ENCODE measurements at places on chromosomes 13 and 19.

- DNase-seq, result no peak
These were observed 67.3 kb downstream of the ERICH6B start for GRCh38 chr13:45548281-45548680.

- peak; percentile 5 for DNase-seq
These were observed 110.3 kb downstream of the NHLRC3 start for GRCh38 chr13:39148513-39148961.

GRCh38 chr13:112056284-112056727 lies 10.6 kb upstream of the SOX1 start:
- DNase-seq, result no peak

GRCh38 chr13:113319371-113319770 lies 22.3 kb downstream of the LAMP1 start:
- DNase-seq, result no peak

DNA sequence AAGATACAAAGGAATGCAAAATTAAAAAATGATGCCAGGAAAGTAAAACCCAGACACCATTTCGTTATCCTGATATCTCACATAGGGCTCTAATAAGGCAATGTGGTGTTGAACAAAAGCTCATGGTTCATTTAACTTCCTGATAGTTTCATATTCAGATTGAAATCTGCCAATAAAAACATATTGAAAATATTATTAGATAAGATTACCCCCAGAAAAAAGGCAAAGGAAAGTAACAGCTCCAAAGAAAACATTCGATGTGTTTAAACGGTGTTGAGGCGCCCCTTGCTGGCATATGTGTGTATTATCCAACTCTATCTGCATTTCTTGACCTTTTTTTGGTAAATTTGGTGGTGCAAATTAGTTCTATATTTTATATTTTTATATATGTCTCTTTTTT lies 75.9 kb downstream of the ESD start:
- peak; percentile 33 for DNase-seq

DNA sequence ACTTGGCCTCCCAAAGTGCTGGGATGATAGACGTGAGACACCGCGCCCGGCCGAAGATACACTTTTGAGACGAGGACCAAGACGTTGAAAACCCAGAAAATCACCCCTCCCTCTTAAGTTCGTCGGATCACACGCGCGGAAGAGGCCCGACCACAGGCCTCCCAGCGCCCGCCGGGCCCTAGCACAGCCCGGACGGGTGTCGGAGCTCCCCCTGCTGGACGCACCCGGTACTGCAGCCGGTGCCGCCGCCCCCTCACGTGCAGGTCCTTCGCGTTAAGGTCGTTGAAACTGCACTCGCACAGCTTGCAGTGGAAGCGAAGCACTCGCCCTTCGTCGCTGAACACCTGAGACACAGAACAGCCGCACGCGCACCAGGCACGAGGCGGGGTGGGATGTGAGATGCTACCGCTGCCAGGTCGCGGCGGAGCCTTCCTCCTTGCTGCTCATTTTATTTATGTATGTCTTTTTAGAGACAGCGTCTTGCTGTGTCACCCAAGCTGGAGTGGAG lies 35.7 kb upstream of the MATK start:
- peak; percentile 92 for DNase-seq

DNA sequence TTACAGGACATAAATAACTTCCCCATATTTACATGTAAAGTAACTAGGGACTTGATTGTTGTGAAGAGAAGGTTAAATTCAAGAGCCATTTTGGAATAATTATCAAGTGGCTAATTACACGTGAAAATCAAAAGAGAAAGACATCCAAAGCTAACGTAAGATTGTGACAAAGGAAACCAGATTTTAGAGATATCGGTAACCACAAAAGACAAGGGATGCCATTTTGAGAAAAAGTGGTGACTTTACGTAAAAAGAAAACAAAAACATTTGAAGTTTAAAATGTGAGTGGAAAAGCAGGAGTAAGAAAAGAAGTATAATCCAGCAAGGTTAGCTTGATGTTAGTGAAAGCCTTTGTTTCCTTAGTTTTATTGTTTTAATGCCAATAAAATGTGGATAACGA lies 10.9 kb upstream of the VWA8 start:
- DNase-seq, result no peak

DNA sequence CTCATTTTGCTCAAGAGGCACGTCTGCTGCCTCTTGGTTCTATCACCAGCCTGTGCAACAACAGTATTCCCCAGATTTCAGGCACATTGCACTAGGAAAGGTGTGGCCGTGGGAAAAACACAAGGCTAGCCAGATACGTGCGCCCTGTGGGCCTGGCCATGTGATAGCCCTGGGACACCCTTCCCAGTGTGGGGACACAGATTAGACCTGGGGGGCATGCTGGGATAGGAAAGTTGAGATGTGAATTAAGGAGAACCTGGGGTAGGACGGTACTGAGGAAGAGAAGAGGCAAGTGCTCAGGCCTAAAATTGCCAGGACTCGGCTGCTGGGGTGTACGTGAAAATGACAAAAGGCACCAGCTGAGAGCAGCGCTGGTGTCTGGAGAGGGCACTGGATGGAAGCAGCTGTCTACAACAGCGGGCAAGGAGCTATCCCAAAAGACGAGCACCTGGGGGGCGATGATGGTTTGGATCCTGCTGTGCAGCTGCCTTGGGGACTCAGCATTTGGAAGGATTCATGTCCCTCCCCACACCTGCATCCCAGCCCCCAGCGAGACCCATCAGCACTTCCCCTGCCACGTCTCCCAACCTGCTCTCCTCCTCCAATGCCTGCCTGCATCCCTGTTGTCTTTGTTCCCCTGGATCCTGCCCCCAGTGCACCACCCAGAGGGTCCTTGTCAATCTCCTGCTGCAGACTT lies 54.3 kb downstream of the GGACT start:
- DNase-seq, result no peak

GRCh38 chr13:94145966-94146365 lies 333.5 kb downstream of the DCT start:
- DNase-seq, result no peak

GRCh38 chr19:55257461-55258420 lies 1.1 kb downstream of the PPP6R1 start:
- DNase-seq, result peak; percentile 37

GRCh38 chr13:86900906-86901305 lies 770.3 kb upstream of the SLITRK5 start:
- no peak for DNase-seq

- no peak for DNase-seq
These were observed 917 bp downstream of the FBXW9 start for GRCh38 chr19:12695514-12695913.

GRCh38 chr13:35157143-35157755 lies 215.2 kb downstream of the NBEA start:
- no peak for DNase-seq

- no peak for DNase-seq
These were observed 665.6 kb downstream of the SLITRK1 start for GRCh38 chr13:83216479-83217245.

DNA sequence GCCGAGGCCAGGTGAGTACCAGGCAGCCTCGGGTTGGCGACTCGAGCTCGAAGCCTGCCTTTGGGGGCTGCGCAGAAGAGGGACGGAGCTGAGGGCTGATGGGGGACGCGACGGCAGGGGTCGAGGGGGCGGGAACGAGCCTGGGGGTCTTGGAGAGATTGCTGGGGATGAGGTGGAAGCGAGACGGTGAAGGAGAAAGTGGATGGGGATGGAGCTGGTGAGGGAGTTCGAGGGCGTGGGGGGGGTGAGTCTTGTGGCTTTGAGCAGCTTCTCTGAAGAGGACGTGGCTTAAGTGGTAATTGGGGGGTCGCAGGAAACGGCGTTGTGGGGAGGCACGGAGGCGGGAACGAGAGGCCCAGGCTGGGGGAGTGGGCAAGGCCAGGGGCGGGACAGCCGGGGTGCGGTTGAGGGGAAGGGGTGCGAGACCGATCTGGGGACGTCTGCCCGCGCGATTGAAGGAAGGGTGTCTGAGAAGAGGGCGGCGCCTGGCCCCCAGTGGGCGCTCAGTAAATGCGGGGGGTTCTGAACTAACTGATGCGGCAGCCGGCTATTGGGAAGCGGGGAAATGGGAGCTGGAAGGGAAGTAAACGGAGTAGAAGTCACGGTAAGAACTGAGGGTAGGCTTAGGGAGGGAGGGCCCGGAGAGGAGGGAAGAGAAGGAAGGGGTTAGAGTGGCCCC lies 426 bp downstream of the MYO9B start:
- DNase-seq, result peak; percentile 57

- peak; percentile 80 for DNase-seq
These were observed 3.1 kb upstream of the TNFAIP8L1 start for GRCh38 chr19:4636151-4636717.

DNA sequence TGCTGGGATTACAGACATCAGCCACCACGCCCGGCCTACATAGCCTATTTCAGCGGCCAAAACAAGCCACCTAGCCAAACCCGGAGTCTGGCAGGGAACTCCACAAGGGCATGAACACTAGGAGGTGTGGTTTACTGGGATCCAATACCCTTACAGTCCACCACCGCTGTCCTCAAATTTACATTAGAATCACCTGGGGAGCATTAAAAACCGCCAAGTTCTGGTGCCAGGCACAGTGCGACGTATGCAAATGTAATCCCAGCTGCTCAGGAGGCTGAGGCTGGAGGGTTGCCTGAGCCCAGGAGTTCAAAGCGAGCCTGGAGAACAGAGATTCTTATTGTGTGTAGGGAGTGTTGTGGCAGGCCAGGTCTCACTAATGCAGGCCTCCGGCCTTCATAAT lies 4.2 kb upstream of the AP1M1 start:
- DNase-seq, result no peak

- no peak for DNase-seq
These were observed 22.7 kb downstream of the SERTM1 start for GRCh38 chr13:36696410-36697010.

- no peak for DNase-seq
These were observed 89.3 kb downstream of the LIG4 start for GRCh38 chr13:108126056-108126455.

GRCh38 chr13:99987154-99988019 lies 5.8 kb downstream of the ZIC2 start:
- DNase-seq, result no peak

- DNase-seq, result peak; percentile 94
These were observed 1.5 kb upstream of the GADD45B start for GRCh38 chr19:2474232-2475017.

DNA sequence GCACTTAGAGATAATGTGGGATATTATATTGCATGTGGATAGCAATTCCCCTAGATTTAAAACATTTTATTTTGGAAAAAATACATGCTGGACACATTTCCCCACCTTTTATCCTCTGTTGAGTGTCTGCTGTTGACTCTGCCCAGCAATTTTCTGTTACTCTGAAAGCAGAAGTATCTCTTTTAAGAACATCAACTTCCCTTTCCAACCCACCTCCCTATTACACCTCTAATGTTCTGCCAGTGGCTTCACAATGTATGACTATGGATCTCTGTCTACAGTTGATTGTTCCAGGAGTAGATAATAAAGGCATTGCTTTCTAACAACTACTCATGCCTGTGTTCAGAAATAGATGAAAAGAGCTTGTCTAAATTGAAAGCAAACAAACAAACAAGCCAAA lies 754.8 kb upstream of the SLITRK6 start:
- no peak for DNase-seq

DNA sequence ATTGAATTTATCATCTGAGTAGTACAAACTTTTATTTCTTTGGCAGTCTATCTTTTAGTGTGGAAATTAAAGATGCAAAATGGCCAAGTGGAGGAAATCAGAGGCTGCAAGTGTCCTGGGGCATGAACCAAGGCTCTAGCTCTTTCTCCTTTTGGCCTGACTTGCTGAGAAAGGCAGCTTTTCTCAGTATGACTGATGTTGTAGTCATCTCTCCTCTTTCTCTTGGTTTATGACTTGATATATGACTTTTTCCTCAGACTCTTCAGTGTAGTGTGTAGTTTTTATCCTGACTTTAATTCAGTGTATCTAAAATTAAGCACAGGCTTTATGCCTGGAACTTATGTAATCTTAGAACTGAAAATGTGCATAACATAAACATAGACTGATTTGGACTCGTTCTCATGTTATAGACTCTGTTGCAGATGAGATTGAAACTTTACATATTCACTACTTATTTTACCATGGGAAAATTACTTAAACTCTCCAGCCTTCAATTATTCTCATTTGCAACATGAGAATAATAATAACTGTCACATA lies 65.7 kb downstream of the SLITRK5 start:
- DNase-seq, result no peak

DNA sequence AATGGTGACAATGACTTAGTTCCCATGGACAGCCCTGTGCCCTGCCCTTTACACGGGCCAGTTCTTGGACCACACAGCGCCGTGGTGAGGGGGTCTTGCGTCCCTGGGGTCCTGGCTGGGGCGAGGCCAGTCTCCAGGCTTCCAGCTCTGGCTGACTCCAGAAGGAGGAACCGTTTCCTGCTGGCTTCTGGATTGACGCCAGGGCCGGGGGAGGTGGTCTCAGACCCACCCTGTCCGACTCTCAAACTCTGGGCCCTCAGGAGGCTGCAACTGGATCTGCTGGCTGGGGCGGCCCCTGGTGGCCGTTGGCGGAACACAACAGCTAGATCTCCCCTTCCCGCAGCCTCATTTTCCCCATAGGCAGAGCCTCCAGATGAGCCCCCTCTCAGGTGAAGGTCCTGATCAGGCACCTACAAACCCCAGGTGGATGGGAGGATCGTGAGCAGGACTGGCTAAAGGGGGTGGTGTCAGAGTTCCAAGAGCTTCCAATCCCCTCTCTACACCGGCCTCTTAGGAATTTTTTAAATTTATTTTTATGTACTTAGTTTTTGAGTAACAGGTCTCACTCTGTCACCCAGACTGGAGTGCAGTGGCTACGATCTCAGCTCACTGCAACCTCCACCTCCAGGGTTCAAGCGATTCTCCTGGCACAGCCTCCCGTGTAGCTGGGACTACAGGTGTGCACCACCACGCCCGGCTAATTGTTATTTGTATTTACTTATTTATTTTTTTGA lies 8.0 kb downstream of the CCDC194 start:
- DNase-seq, result peak; percentile 70

GRCh38 chr13:31944262-31945160 lies 87.1 kb upstream of the FRY start:
- no peak for DNase-seq

- no peak for DNase-seq
These were observed 798.3 kb downstream of the GPC5 start for GRCh38 chr13:92196591-92197256.

DNA sequence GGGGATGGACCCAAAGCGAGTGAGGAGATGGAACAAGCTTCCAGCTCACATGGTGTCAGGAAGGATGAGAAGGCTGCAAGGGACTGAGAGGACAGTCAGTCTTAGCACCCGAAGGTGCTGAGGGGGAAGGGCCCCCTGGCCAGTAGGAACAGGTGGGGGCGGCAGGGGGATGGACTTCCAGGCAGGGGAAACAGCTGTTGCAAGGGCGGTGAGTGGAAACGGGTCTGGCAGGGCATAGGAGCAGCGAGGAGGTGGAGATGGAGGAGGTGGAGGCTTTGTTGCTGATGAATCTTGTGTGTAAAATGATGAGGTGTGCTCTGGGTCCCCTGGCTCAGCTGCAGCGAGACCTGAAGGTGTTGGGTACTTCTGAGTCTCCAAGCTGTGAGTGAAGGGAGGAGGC lies 1.2 kb downstream of the MAP1S start:
- peak; percentile 3 for DNase-seq

DNA sequence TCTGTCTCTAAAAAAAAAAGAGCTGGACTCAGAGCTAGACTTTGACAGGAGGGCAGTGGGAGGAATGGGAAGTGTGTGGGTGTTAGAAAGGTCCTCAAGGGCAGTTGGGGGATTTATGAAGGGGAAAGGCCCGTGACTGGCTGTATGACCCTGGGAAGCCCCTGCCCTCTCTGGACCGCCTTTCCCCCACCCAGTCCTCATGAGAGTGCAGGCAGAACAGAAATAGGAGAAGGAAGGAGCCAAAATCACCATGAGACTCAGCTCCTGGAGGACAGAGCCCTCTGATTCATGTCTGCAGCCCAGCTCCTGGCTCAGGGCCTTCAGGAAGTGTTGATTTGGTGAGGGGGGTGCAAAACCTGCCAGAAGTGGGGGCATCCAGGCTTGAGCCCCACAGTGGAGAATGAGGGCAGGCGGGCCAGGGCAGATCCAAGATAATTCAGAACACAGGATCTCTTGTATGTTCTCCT lies 8.7 kb upstream of the SMG9 start:
- DNase-seq, result no peak
